Activated CD4-positive, alpha-beta T cell treated with anti-CD3 and anti-CD28 coated beads, Interleukin-2, amount 10 ng/mL, durations not matched to agents 7 days and 5 days (primary cell): ENCODE measurements at places on chromosomes 7 and 10. TPM values are rescaled to one million over a fixed set of nuclear protein-coding genes. Genes with fewer than 3 reads are reported as not detected.
A peak's percentile ranks its signal among the peaks of the same experiment; 100 is the strongest.

GBX1 gene
- total RNA-seq: not detected

BEND7 gene
- total RNA-seq: not detected

DNA sequence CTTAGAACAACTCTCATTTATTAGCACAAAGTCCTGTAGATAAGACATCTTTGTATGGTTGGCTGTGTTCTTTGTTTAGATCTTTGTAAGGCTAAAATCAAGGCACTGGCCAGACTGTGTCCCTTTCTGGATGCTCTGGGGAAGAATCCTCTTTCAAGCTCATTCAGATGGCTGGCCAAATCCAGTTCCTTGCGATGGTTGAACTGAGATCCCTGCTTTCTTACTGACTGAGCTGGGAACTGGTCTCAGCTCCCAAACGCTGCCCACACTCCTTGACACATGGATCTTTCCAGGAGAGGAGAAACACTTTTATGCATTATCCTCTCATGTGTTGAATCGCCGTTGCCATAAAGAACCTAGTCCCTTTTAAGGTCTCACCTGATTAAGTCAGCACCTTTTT is 586.5 kb upstream of the IGFBP3 start:
- no peaks in the 10 kb centered on the region for H3K27me3 ChIP-seq
- H3K4me3 ChIP-seq: no peak overlapping the region
- no peaks in the 10 kb centered on the region for H3K4me1 ChIP-seq
- DNase-seq: no peak
- H3K36me3 ChIP-seq: no peaks in the 10 kb centered on the region

GRCh38 chr10:64275001-64275400 is 753.8 kb downstream of the REEP3 start:
- H3K36me3 ChIP-seq: no peaks in the 10 kb centered on the region
- H3K27ac ChIP-seq: no peak overlapping the region
- no peak for DNase-seq
- no peaks in the 10 kb centered on the region for H3K4me1 ChIP-seq
- H3K27me3 ChIP-seq: no peaks in the 10 kb centered on the region

DNA sequence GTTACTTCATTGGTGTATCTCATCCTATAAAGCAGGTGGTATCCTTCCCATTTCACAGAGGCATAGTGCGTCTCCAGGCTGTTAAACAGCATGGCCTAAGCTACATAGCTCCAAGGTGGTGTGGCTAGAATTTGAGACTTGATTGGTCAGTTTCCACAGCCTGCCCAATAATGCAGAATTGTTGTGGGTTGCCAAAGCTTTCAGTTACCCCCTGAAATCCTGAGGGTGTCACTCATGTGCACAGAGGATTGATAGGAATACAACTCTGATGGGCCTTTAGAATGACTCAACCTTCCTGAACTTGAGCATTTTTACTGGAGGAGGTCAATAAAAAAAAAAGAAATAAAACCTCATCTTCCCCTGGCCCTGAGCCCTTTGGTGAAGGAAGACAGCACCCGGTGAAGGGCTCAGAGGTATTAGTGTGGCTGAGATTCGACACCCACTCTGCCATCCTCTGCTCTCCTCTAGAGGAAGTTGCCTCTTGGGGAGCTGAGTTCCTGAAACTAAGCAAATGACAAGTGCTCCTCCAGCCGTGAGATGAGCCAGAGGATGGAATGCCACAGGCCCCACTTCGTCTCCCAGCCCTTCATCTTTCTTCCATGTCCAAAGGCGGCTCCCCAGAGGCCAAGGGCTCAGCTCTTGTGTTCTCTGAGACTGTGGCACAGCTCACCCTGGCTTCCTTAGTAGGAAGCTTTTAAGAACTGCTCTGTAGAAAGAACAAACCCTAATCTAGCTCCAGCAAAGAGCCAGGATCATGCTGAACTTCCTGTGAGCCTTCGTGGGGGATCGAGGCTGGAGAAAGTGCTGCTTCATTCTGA is 1.0 kb downstream of the ACSL5 start:
- peak; percentile 25 for DNase-seq
- peak overlapping the region; percentile 98 for H3K4me3 ChIP-seq
- peak overlapping the region; percentile 100 for H3K27ac ChIP-seq
- peaks cover 45% of the 10 kb centered on the region for H3K4me1 ChIP-seq
- no peaks in the 10 kb centered on the region for H3K27me3 ChIP-seq
